Coronary artery (tissue), 2 donors: ENCODE measurements at places on chromosomes 2 and 18.

- DNase-seq: no peak
Observed at GRCh38 chr18:11767935-11768334, 78.9 kb downstream of the GNAL start.

GRCh38 chr2:66522611-66523376 lies 87.9 kb downstream of the MEIS1 start:
- no peak for DNase-seq

DNA sequence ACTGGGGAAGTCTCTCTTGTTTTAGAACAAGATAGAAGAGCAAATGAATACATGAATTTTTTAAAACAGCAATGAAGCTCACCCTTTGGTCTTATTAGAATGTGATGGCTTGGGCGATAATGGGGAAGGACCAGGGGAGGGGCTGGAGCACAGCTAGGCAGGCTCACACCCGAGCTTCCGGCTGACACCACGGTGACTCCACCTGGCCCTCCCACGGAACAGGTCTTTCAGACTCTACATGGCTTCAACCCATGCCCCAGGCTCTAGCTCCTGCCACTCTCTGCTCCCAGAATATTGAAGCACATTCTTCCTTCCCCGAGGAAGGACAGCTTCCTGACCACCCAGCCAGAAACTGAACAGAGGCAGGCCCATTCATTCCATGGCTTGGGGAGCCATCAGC lies 127.5 kb upstream of the AGAP1 start:
- DNase-seq: no peak

DNA sequence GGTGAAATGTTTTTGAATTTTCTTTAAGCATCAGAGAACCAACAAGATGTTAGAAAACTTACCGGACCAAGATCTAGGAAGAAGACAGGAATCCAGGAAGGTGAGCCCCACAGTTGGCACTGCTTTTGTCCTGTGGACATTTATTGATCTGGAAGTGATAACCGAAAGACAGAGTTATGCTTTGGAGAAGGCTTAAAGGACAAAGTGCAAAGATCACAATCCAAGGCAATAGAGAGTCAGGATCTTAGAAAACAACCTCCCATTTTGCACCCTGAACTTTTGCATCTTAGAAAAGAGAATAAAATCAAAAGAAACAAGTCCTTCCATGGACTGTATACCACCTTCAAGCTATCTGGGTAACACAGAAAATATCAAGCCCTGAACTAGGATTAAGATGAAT lies 129.4 kb upstream of the SRD5A2 start:
- DNase-seq: no peak

- no peak for DNase-seq
Observed at GRCh38 chr2:118667348-118667747, 180.1 kb downstream of the EN1 start.
